ENCODE measurements at places on chromosomes 1 and 21.

- DNase-seq, result no peak
Observed at GRCh38 chr1:11179125-11179524, 10.0 kb upstream of the ANGPTL7 start.

GRCh38 chr1:3698660-3699408 is 46.5 kb downstream of the TP73 start:
- DNase-seq, result no peak

DNA sequence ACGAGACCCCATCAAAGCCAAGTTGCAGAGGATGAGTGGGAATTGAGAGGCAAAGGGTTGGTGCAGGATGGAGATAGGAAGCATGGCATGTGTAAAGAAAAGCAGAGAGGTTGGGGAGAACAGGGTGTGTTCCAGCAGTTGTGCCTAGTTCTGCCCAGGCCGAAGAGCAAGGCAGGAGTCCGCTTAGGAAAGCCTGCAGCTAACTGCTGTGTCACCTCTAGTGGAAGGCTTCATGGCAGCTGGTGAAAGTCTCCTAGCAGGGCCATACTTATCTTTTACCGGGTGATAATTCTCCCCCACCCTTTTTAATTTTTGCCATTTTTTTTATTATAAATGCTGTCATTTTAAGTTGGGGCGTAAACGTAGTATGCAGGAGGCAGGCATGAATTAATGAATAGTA is 93.6 kb downstream of the NFIA start:
- no peak for DNase-seq

DNA sequence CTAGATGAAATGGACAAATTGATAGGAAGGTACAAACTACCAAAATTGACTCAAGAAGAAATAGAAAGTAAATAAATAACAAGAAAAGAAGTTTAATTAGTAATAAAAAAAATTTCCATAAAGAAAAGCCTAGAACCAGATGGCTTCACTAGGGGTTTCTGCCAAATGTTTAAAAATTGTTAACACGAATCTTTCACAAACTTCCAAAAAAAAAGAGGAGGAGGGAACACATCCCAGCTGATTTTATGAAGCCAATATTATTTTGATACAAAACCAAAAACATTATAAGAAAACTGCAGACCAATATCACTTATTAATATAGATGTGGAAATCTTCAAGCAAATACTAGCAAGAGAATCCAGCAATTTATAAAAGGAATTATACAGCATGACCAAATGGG is 89.5 kb downstream of the COLGALT2 start:
- DNase-seq, result no peak

DNA sequence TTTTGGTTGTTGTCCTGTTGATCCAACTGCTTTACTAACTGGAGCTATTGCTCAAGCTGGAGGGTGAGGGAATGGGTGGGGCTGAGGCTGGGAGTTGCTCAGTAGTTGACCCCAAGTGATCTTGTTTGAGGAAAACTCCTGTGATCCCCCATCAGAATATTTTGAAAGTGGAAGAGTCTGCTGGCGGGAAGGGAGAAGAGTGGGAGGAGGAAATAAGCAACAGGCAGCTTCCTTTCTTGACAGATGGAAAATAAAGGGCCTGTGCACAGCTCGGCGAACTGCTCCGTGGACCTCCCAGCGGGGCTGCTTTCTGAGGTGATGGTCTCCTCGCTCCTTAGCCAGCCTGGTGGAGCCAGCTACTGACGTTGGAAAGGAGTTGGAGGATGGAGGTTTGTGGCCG is 199.1 kb upstream of the LMO4 start:
- DNase-seq, result no peak

DNA sequence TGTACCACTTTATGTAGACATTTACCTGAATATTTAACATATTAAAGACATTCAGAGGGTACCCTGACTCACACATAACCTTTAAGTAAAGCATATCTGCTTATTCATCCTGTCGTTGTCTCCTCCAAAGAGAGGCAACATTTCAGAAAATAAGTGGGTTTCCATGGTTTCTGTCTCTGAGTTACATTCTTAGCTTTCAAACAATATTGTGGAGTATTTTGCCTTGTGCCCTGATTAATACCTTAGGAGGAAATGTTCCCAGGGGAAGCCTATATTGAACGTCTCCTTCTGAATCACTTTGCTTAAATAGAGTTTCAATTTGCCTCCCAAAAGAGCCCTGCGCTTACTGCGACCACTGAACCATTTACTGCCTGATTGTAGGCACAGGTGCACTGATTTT is 26.1 kb downstream of the PALMD start:
- DNase-seq, result no peak

GRCh38 chr1:99181892-99182291 is 82.4 kb upstream of the PLPPR4 start:
- DNase-seq, result no peak

DNA sequence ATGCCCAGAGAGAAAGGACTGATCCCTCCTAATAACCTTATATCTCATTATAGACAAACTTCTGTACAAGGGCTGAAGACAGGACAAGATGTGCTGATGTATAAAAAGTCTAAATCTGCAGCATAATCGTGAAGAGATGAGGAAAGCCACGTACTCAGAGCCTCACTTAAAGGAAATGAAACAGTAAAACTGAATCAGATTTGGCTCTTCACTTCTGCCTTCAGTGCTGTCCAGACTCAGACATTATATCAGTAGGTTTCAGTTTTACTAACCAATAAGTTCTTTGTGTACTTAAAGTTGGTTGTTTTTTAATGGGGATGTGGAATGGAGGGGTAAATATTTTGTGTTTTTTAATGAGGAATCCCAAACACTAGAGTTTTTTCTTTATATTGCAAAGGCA is 45.3 kb upstream of the RGS1 start:
- DNase-seq, result no peak

Measured in NCI-H774 (cell line).